Activated T-helper 1 cell treated with anti-CD3 and anti-CD28 coated beads, Interleukin-12 subunit alpha, Interleukin-12 subunit beta, Interleukin-2, Interleukin-4 antibody, amounts not matched to agents 30 ng/mL and 10 ng/mL and 1 ng/mL, durations not matched to agents 14 hours and 24 hours and 36 hours (primary cell): ENCODE measurements at places on chromosomes 16 and 17.

- peaks cover 48% of the 10 kb centered on the region for H3K27me3 ChIP-seq
- no peak overlapping the region for H3K4me3 ChIP-seq
- peaks cover 4% of the 10 kb centered on the region for H3K4me1 ChIP-seq
- DNase-seq: no peak
Observed at GRCh38 chr17:79820959-79821330, 18.3 kb downstream of the CBX4 start.

DNA sequence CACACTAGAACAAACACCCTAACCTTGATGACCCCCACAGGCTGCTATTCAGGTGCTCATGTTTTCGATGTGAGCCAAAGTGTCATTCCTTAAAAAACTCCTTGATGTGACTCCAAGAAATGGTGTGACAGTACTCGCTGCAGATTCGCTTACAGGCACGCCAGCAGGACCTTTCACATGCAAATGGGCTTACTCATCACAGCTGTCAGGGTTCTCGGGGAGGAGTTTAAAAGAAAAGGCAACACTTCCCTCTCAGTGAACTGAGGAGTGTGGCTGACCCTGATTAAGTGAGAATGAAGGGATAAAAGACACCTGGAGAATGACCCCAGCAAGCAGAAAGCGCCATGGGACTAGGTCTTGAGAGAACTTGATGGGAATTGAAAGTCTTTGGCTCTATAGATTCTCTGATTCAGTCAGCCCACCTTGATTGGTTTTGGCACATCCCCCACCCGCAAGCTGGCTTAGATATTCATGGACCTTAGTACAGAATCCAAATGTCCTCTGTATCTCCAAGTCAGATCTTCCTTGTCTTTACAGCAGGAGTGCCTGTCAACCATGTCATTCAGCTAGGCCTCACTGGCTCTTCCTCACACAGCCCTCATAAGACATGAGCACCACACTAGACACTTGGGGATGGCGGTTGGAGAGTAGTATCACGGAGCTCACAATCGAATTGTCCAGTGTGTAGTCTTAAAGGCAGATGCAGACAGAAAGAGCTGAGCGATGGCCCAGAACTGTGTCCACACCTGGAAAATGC lies 82.6 kb downstream of the HIC1 start:
- H3K36me3 ChIP-seq: peaks cover 1% of the 10 kb centered on the region
- no peak for DNase-seq
- H3K27ac ChIP-seq: peak overlapping the region; percentile 37
- H3K4me3 ChIP-seq: no peak overlapping the region
- H3K4me1 ChIP-seq: peaks cover 18% of the 10 kb centered on the region
- H3K27me3 ChIP-seq: no peaks in the 10 kb centered on the region

DNA sequence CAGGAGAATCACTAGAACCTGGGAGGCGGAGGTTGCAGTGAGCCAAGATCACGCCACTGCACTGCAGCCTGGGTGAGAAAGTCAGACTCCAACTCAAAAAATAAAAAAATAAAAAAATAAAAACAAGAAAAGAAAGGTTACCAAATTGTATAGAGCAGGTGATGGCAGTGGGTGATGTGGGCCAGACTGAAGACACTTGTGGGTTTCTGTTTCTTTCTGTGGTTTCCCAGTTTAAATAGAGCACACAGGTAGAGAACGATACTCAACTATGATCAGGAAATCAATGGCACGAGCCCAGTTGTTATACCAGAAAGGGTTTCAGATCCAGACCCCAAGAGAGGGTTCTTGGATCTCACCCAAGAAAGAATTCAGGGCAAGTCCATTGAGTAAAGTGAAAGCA lies 32.6 kb downstream of the NUBP1 start:
- no peak overlapping the region for H3K4me3 ChIP-seq
- H3K4me1 ChIP-seq: peaks cover 5% of the 10 kb centered on the region

DNA sequence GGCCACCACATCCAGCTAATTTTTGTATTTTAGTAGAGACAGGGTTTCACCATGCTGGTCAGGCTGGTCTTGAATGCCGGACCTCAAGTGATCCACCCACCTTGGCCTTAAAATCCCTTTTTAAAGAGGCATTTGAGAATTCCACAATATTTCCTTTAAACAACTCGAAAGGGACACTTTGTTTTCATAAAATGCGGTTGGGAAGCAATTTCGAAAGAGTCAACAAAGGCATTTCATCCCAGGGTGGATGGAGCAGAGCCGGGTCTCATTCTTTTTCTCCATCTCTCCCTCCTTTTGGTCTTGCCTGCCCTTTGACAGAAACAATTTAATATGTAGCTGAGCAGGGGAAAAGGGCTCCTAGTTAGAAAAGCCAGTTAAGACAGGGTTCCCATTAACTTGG lies 13.5 kb upstream of the COG1 start:
- H3K4me3 ChIP-seq: no peak overlapping the region
- H3K27me3 ChIP-seq: no peaks in the 10 kb centered on the region
- DNase-seq: no peak

DNA sequence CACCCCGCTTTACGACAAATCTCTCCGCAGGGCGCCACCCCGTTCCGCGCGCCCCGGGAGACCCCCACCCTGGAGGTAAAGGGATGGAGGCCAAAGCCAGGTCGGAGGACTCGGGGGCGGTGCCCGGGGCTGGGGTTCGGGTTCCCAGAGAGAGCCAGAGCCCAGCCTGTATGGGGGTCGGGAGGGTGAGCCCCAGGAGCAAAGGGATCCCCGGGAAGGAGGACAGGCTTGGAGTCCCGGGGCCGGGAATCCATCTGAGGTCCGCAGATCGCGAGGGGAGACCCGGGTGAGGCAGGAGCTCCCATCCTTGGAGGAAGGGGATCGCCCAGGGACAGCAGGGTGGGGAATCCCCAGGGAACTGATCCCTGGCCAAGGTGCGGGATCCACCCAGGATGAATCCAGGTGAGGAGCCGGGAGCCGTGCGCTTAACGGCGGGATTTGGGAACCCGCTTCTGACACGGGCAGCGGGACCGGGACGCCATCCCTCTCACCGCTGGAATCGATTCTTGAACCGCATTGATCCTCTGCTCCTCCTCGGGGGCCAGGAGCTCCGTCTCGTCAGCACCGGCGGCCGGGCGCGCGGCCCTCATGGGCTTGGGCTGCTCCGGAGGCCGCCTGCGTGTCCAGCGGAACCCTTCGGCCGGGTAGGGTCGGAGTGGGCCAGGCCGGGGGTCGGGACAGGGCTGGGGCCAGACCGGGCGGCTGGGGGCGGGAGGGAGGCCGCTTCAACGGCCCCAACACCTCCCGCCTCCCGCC lies at the start of gene MMD:
TSS of gene MMD (minus strand) at position 657 of the 756 bp plus-strand sequence. CDS start at position 517, 140 bp downstream.
- peaks cover 53% of the 10 kb centered on the region for H3K4me1 ChIP-seq
- peak within 1 kb of the TSS; percentile 93 for H3K4me3 ChIP-seq
- H3K27me3 ChIP-seq: peaks cover 19% of the 10 kb centered on the region
- no peak for DNase-seq

DNA sequence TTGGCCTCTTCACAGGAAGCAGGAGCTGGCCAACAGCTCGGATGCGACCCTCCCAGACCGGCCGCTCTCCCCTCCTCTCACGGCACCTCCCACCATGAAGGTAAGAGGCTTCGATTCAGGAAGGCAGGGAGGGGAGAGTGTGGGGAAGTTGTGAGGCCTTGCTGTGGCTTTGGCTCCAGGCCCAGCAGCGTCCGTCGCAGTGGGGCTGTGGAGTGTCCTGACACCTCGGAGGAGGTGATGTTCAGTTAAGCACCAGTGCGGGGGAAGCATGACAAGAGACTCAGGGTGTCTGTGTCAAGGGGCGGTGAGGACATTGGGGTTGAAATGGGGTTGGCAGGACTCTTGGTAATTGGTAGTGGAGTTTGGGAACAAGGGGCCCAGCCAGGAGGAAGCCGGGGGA lies 109.0 kb downstream of the RAP1GAP2 start:
- peaks cover 9% of the 10 kb centered on the region for H3K36me3 ChIP-seq
- no peak for DNase-seq
- no peaks in the 10 kb centered on the region for H3K27me3 ChIP-seq
- H3K4me1 ChIP-seq: no peaks in the 10 kb centered on the region

GRCh38 chr17:10474536-10474935 lies 5.2 kb upstream of the MYH4 start:
- H3K27ac ChIP-seq: no peak overlapping the region
- no peak for DNase-seq
- no peak overlapping the region for H3K4me3 ChIP-seq
- no peaks in the 10 kb centered on the region for H3K27me3 ChIP-seq
- H3K36me3 ChIP-seq: no peaks in the 10 kb centered on the region

- peak overlapping the region; percentile 79 for H3K27ac ChIP-seq
- H3K36me3 ChIP-seq: peaks cover 7% of the 10 kb centered on the region
- H3K27me3 ChIP-seq: peaks cover 28% of the 10 kb centered on the region
- H3K4me3 ChIP-seq: peak overlapping the region; percentile 77
- peaks cover 5% of the 10 kb centered on the region for H3K4me1 ChIP-seq
- DNase-seq: no peak
Observed at GRCh38 chr17:7384489-7385081, 3.7 kb downstream of the TNK1 start.

GRCh38 chr16:85370881-85371651 lies 242.1 kb upstream of the GSE1 start:
- H3K4me1 ChIP-seq: no peaks in the 10 kb centered on the region
- no peak overlapping the region for H3K27ac ChIP-seq
- no peaks in the 10 kb centered on the region for H3K36me3 ChIP-seq
- no peaks in the 10 kb centered on the region for H3K27me3 ChIP-seq

GRCh38 chr17:17837380-17837821 lies 615 bp upstream of the SREBF1 start:
- peaks cover 23% of the 10 kb centered on the region for H3K36me3 ChIP-seq
- no peaks in the 10 kb centered on the region for H3K27me3 ChIP-seq
- peak overlapping the region; percentile 93 for H3K4me3 ChIP-seq
- peaks cover 67% of the 10 kb centered on the region for H3K4me1 ChIP-seq
- H3K27ac ChIP-seq: peak overlapping the region; percentile 93

DNA sequence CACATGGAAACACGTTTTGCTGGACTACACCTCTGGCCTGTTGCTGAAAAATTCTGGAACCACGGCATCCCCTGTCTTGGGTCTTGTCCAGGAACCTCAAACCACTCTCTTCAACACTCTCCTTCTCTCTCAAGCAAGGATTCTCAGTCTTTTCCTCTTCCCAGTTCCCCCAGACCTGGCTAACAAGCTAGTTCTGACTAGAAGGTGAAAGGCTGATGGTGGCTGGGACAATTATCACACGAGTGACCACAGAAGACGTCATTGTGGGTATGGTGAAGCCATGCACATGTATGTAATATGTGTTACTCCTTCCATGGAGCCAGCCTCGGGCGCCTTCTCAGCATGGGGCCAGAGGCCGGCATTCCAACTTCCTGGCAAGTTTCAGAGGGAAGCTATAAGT lies 123.0 kb downstream of the CDYL2 start:
- DNase-seq: no peak
- H3K4me1 ChIP-seq: peaks cover 39% of the 10 kb centered on the region
- H3K27me3 ChIP-seq: no peaks in the 10 kb centered on the region
- H3K4me3 ChIP-seq: no peak overlapping the region

GRCh38 chr17:20944014-20944865 lies 98.6 kb downstream of the USP22 start:
- no peak overlapping the region for H3K27ac ChIP-seq
- no peak for DNase-seq
- H3K4me1 ChIP-seq: no peaks in the 10 kb centered on the region
- H3K27me3 ChIP-seq: peaks cover 4% of the 10 kb centered on the region

DNA sequence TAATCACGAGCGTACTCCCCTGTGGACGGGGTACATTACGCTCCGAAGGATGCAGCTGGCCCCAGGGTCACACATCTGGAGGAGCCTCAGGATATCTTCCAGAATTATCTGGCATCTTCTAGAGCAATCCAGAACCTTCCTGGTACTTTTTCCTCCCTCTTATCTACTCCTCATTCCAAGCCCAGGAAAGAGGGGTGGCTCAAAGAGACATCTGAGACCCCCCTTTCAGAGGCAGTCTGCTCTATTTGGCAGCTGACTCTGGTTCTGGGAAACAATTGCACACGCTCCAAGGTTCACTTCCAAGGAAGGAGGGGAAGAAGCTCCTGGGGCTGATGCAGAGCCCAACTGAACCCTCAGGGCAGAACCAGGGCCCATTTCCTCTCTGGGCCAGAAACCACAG lies 14.9 kb downstream of the RBFOX3 start:
- no peaks in the 10 kb centered on the region for H3K4me1 ChIP-seq
- no peak for DNase-seq
- H3K36me3 ChIP-seq: no peaks in the 10 kb centered on the region

- no peaks in the 10 kb centered on the region for H3K4me1 ChIP-seq
- no peaks in the 10 kb centered on the region for H3K36me3 ChIP-seq
- DNase-seq: no peak
- H3K27me3 ChIP-seq: no peaks in the 10 kb centered on the region
- no peak overlapping the region for H3K4me3 ChIP-seq
- H3K27ac ChIP-seq: no peak overlapping the region
Observed at GRCh38 chr17:71327376-71328059, 793.3 kb upstream of the SOX9 start.

GRCh38 chr16:68893710-68894705 lies 50.7 kb downstream of the TANGO6 start:
- H3K27me3 ChIP-seq: no peaks in the 10 kb centered on the region
- no peak for DNase-seq
- H3K4me3 ChIP-seq: no peak overlapping the region

- no peaks in the 10 kb centered on the region for H3K27me3 ChIP-seq
- H3K4me1 ChIP-seq: peaks cover 25% of the 10 kb centered on the region
- no peak overlapping the region for H3K27ac ChIP-seq
- no peak overlapping the region for H3K4me3 ChIP-seq
Observed at GRCh38 chr17:4206962-4207361, 56.8 kb downstream of the ANKFY1 start.

DNA sequence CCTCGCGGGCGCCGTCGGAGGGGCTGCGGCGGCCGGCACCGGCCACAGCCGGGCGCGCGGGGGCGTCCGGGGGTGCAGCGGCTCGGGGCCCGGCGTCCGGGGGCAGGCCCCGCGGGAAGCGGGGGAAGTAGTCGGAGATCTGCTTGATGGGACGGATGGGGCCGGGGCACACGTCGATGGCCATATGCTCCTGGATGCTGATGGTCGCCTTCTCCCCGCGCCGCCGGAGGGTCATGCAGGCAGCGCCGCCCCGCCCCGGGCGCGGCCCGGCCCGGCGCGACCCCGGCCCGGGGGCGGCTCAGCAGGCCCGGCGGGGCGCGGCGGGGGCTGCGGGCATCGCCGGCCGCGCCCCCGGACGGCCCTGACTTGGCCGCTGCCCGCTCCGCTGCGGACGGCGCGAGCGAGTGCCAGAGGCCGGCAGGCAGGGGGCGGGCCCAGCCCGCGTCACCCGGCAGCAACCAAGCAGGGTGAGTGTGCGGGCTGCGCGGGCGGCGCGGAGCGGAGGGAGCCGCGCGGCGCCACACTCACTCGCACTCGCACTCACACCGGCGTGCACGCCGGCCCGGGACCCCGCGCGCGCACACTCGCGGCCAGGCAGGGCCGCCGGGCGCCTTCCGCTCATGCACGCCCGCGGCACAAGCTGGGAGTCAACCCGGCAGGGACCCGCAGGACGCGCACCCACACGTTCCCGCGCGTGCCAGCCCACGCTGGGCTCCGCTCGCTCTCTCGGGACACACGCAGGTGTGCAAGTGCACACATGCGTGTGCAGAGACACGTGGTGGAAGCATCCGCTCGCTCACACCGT lies at the start of gene DOC2B:
TSS of gene DOC2B (minus strand) at position 406 of the 805 bp plus-strand sequence. CDS start at position 235, 171 bp downstream.
- H3K4me1 ChIP-seq: peaks cover 29% of the 10 kb centered on the region
- no peaks in the 10 kb centered on the region for H3K36me3 ChIP-seq
- peak within 1 kb of the TSS; percentile 53 for H3K27ac ChIP-seq
- DNase-seq: peak; percentile 19
- peaks cover 16% of the 10 kb centered on the region for H3K27me3 ChIP-seq

GRCh38 chr17:17913695-17914332 lies 58.4 kb downstream of the TOM1L2 start:
- peak; percentile 7 for DNase-seq
- no peak overlapping the region for H3K4me3 ChIP-seq
- H3K36me3 ChIP-seq: no peaks in the 10 kb centered on the region
- H3K27me3 ChIP-seq: no peaks in the 10 kb centered on the region
- no peak overlapping the region for H3K27ac ChIP-seq
